ENCODE measurements at places on chromosomes 2 and 18.

DNA sequence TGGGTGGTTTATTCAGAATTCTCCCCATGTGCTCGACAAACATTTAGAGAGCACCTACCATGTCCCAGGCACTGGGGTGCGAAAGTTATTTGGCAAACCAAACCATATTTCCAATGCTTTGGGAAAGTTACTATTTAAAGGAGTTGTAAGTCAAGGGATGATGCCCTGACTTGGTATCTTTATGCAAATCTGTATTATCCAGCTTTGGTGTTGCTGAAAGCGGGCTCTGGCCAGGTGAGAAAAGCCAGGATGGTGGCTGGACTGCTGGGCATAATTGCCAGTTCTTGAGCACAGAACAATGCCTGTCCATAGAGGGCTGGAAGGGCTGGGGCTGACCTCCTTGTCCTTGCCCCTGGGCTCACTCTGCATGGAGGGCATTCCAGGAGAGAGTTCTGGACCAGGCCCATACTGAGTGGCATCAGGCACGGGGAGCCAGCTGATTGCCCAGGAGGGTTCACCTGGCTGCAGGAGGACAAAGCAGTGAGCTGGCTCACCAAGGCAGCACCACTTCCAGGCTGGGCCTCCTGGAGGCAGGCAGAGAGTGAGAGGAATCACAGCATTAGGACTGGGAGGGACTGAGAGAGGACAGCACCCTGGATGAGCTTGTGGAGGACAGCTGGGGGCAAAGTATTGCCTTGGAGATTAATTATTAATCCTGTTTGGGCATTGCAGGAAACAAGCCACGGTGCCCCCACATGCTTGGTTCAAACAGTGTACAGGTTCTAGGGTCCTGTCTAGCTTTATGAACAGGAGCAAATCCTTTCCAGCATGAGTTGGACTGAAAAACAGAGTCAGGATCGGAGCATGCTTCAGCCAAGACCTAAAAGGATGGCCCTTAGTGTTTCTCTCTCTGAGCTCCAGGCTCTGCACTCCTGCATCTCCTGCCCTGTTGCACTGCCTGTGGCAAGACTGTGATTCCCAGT is 7.1 kb downstream of the KHK start:
- no peak for DNase-seq

- no peak for DNase-seq
These were observed 52.3 kb downstream of the DIS3L2 start for GRCh38 chr2:232013701-232014353.

GRCh38 chr2:102106133-102106556 is 36.4 kb upstream of the IL1R1 start:
- no peak for DNase-seq

GRCh38 chr2:218026244-218026643 is 23.4 kb upstream of the TNS1 start:
- DNase-seq, result no peak

DNA sequence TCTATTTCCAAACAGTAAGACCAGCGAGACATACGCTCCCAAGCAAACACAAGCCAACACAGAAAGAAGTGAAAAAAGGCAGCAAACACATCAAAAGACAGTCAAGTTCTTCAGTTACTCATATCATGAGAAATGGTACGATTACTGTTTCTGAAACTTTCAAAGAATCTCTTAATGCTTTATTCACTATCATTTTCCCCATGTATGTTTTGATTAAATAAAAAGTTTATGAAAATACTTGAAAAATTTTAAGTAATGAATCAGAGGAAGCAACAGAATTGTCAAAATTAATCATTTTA is 114.9 kb downstream of the HDAC4 start:
- no peak for DNase-seq

- DNase-seq, result no peak
These were observed 5.3 kb downstream of the MAB21L4 start for GRCh38 chr2:240890691-240891090.

DNA sequence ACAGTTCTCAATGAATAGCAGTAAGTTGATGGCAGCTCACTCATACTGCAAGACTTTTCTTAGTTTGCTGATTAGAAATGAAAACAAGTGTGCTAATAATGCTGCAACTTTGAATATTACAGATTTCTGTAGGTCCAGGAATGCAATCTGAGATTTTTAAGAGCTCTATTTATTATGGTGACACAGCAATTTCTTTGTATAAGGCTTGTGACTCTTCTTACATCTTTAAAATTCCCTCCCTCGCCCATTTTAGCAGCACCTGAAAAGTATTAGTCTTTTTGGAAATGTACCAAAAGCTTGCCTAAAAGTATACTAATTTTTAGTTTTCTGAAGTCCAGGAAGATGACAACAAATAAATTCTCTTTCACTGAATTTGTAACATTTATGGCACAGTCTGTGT is 4.4 kb upstream of the HTR2B start:
- DNase-seq, result no peak

GRCh38 chr2:173997269-173997668 is 32.1 kb upstream of the SP3 start:
- no peak for DNase-seq

DNA sequence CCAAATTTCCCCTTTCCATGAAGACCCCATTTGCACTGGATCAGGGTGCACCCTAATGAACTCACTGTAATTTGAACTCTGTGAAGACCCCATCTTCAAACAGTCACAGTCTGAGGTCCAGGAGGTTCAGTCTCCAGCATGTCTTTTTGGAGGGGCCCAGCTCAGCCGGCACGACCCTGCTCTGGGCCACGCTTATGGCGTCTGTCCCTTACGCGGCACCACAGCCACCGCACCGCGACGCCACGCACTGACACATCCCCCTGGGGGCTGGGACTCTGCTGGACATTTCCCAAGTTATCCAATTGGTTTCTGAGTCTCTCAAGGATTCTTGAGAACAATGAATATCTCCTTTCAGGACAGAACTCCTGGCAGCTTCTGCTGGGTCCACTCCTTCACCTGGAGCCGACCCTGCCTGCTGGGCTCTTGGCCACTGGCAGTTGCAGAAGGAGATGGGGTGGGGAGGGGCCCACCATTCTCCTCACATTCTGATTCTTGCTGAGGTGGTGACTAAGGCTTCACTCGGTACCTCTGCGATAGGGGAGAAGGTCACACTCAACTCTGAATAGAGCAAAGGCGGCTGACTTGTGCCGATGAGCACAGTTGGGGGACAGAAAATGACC is 124.0 kb downstream of the RTP5 start:
- no peak for DNase-seq

DNA sequence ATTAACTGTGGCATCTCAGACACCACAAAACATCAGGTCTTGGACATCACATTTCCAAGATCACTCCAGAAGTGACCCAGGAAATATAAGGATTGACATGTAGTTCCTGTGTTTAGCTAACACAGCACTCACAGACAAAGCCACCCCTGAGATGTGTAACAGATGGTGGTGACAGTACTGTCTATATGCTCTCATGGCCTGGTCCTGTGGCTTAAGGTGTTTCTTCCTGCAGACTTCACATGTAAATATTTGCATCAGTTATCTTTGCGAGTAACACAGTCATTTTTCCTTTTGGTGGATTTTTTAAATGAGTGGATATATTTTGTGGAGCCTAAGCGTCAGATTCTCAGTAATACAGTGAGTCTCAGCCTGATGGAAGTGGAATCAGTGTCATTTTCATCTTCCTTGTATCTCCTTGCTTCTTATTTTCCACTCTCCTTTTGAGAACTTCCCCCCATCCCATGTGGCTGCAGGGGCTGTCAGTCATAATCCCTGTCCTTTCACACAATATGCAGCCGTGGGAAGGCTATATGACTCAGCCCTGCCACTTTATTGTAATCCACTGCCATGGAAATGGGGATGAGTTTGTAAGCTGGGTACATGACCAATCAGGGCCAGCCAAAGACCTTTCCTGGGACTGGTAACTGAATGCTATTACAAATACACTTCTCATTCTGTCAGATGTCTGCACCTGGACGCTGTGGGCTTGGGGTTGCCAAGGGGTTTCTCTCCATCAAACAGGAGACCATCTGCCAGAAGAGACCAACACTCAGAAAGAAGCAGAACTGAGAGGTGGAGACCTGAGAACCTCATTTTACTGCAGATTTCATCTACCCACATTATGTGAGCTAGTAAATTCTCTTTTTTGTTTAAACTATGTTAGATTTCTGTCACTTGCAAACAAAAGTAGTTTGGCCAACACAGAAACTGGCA is 74.3 kb downstream of the ICOS start:
- DNase-seq, result no peak

DNA sequence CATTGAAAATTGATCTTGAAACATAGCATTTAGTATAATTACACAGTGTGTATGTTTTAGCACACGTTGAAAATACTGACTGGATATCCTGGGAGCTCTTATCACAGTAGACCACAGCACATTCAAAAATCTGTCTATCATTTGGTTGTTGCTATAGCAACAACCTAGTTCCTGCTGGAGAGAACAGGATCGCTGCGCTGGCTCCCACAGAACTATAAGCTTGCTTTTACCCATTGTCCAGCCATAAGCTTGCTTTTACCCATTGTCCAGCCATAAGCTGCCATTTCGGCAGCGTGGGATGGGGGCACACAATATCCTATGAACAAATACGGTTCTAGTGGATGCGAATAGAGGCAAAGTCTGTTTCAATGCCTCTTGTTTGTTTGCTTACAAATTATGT is 70.4 kb upstream of the ST6GAL2 start:
- no peak for DNase-seq

DNA sequence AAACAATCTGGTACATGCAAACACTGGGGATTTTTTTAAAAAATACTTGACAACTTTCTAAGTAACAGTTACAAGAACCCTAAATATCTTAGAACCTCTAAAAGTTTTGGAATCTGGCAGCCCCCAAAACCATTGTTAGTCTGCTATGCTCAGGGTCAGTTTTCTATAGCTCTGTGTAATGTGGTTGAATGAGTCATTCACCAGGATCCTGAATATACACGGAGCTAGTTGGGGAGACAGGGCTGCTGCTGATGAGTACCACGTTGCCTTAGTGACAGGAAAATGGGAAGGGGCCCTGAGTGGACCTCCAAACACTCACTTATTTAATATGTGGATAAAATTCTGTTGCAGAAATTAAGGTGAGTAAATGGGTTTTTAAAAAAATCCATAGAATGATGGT is 36.9 kb upstream of the TANC1 start:
- DNase-seq, result no peak

GRCh38 chr2:99808361-99809200 is 318.8 kb upstream of the REV1 start:
- DNase-seq, result no peak

DNA sequence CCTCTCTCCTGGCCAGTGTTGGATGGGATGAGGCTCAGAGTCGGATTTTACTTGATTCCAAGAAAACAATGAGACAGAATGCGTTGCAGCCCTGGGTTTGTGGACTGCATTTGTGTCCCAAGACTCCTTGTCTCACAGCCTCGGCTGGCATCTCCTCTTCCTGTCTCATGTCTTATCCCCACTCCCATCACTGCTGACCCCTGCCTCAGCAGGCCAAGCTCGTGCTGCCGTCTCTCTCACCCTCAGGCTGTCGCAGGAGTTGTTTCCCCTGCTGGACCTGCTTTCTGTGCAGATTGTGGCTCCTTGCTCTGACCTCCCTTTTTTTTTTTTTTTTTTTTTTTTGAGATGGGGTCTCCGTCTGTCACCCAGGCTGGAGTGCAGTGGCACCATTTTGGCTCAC is 70.2 kb upstream of the RALBP1 start:
- DNase-seq, result no peak

DNA sequence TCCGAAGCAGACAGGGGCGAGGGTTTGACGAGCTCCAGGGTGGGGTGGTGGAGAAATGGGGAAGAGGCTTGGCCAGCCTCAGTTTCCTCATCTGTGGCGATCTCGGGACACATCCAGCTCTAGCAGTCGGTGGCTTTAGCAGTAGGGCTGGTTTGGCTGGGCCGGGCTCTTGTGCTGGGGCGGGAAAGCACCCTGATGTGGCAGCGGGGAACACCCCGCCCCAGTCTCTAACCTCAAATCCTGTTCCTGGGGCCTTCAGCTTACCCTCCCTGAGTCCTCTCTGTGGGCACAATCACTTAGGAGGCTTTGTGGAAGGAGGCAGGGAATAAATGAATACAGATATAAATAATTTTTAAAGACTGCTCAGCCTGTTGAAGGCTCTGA is 26.5 kb upstream of the MCFD2 start:
- DNase-seq, result peak; percentile 59

DNA sequence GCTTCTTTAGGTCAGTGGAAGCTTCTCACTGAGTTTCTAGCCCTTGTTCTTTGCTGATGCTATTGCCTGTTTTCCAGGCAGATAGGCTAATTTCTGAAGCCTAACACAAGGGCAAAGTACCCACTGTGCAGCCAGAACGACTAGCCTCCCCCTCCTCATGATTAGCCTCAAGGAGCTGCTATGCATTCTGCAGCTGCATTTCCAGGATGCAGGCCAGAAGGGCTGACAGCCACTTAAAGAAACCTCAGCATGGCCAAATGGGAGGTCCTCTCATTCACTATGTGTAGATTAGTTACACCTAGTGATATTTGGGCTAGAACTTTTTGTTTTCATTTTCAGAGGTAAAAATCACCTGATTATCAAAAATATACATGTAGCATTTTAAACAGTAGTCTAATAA is 216.0 kb downstream of the RAD51AP2 start:
- no peak for DNase-seq

DNA sequence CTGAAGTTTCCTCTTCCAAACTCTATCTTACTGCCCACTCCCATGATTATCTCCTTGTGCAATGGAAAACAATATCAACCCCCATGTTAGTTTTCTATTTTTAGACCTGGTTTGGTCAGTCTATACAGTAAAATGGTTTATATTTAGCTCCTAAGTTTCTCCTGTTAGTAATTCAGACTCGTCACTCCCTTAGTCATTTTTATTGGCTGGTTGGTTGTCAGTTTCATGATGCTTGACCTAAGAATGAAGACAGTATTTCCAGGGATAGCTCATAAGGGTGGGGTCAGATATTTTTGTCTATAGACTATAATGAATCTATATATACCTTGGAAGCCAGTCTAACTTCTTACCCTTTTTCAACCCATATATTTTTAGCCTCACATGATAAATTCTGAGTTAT is 61.4 kb upstream of the NEUROD1 start:
- no peak for DNase-seq

DNA sequence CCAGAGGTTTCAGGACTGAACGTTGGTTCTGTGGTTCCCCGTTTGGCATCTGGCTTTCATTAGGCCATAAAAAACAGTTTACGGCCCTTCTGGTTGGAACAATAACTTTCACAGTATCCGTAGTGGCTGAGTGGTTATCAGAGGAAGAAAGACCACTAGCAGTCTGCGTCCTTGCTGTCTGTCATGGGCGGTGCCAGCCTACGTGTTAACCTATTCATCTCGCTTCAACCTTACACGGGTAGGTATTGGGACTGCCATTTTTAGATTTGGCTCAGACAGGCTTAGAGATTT is 42.6 kb upstream of the ROCK2 start:
- no peak for DNase-seq

DNA sequence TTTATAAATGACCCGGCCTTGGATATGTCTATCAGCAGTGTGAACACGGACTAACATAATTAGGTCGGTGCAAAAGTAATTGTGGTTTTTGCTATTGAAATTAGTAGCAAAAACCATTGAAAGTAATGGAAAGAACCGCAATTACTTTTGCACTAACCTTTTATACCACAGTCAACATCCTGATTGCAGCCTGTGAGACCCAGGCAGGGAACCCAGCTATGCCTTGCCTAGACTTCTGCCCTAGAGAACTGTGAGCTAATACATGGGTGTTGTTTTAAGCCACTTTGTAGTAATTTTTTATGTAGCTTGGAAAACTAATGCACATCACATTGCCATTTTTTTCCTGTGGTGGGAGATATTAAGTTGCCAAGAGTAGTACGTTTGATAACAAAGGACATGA is 120.7 kb downstream of the SCG2 start:
- DNase-seq, result no peak

GRCh38 chr2:102509749-102510148 is 36.7 kb downstream of the SLC9A4 start:
- no peak for DNase-seq

GRCh38 chr2:222903234-222904220 is 42.7 kb downstream of the ACSL3 start:
- no peak for DNase-seq

Data from stimulated activated CD8-positive, alpha-beta memory T cell treated with anti-CD3 and anti-CD28 coated beads, Interleukin-2, amount 100 ng/mL, for 48 hours (primary cell).